Natural killer cell (primary cell): ENCODE measurements at places on chromosomes 13 and 19. TPM values are rescaled to one million over a fixed set of nuclear protein-coding genes. Genes with fewer than 3 reads are reported as not detected.

- H3K27ac ChIP-seq, result no peak overlapping the region
- H3K4me1 ChIP-seq, result peaks cover 14% of the 10 kb centered on the region
These were observed 4.1 kb upstream of the NTN5 start for GRCh38 chr19:48676887-48677286.

DNA sequence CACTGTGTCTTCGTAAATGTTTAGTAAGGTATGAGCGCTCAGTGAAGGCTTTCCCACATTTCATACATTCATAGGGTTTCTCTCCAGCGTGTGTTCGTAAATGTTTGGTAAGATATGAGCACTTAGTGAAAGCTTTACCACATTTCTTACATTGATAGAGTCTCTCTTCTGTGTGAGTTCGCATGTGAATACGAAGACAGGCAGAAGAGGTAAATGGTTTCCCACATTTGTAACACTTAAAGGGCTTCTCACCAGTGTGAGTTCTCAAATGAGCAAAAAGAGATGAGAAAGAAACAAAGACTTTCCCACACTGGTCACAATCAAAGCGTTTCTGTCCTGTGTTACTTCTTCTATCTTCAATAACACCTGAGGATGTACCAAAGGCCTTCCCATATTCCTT lies 31.3 kb downstream of the ZNF560 start:
- no peaks in the 10 kb centered on the region for H3K36me3 ChIP-seq
- no peak overlapping the region for H3K4me3 ChIP-seq
- H3K27me3 ChIP-seq, result no peaks in the 10 kb centered on the region
- H3K27ac ChIP-seq, result no peak overlapping the region

GRCh38 chr13:77207943-77208342 lies 119.0 kb downstream of the MYCBP2 start:
- H3K36me3 ChIP-seq, result peaks cover 53% of the 10 kb centered on the region
- no peak overlapping the region for H3K27ac ChIP-seq
- DNase-seq, result no peak
- no peaks in the 10 kb centered on the region for H3K27me3 ChIP-seq
- no peaks in the 10 kb centered on the region for H3K4me1 ChIP-seq
- H3K4me3 ChIP-seq, result no peak overlapping the region

- no peak overlapping the region for H3K27ac ChIP-seq
- no peaks in the 10 kb centered on the region for H3K27me3 ChIP-seq
- no peaks in the 10 kb centered on the region for H3K4me1 ChIP-seq
- H3K4me3 ChIP-seq, result no peak overlapping the region
These were observed 270.3 kb upstream of the TMTC4 start for GRCh38 chr13:100944791-100945345.

RFPL4A gene
- total RNA-seq, result not detected

- peaks cover 78% of the 10 kb centered on the region for H3K36me3 ChIP-seq
- no peaks in the 10 kb centered on the region for H3K4me1 ChIP-seq
- DNase-seq, result no peak
These were observed 17.5 kb downstream of the FUZ start for GRCh38 chr19:49795615-49796014.

KLF5 gene
- 48.5 TPM for total RNA-seq

DNA sequence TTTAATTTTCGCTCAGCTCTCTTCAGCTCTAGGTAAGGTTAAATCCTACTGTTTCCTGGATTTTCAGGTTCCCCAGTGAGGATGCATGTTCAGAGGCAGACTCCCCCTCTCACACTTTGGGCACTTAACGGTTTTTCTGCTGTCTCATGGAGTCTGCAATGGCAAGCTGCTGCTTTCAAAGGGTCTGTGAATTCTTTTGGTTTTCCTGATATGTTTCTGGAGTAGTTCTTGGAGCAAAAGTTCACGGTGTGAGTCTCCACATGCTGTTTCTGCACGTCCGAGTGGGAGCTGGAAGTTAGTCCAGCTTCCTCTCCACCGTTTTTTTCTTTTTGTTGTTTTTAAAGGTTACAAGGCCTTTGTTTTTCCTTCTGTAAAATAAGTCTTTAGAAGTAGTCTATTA lies 35.4 kb downstream of the DNAJC15 start:
- H3K27ac ChIP-seq, result no peak overlapping the region
- H3K4me3 ChIP-seq, result no peak overlapping the region
- H3K27me3 ChIP-seq, result no peaks in the 10 kb centered on the region
- H3K36me3 ChIP-seq, result peaks cover 2% of the 10 kb centered on the region
- DNase-seq, result no peak

GRCh38 chr19:42175952-42176648 lies 41.4 kb downstream of the DEDD2 start:
- H3K36me3 ChIP-seq, result no peaks in the 10 kb centered on the region
- no peak overlapping the region for H3K27ac ChIP-seq
- H3K27me3 ChIP-seq, result peaks cover 36% of the 10 kb centered on the region
- DNase-seq, result peak; percentile 51

- DNase-seq, result no peak
- H3K27me3 ChIP-seq, result no peaks in the 10 kb centered on the region
- H3K27ac ChIP-seq, result no peak overlapping the region
- no peaks in the 10 kb centered on the region for H3K36me3 ChIP-seq
These were observed 85.0 kb downstream of the TSHZ3 start for GRCh38 chr19:31264041-31264778.

GRCh38 chr19:15195371-15196334 lies 5.1 kb downstream of the NOTCH3 start:
- peaks cover 17% of the 10 kb centered on the region for H3K27me3 ChIP-seq
- H3K36me3 ChIP-seq, result no peaks in the 10 kb centered on the region
- no peak for DNase-seq
- no peak overlapping the region for H3K4me3 ChIP-seq
- H3K4me1 ChIP-seq, result peaks cover 10% of the 10 kb centered on the region

DNA sequence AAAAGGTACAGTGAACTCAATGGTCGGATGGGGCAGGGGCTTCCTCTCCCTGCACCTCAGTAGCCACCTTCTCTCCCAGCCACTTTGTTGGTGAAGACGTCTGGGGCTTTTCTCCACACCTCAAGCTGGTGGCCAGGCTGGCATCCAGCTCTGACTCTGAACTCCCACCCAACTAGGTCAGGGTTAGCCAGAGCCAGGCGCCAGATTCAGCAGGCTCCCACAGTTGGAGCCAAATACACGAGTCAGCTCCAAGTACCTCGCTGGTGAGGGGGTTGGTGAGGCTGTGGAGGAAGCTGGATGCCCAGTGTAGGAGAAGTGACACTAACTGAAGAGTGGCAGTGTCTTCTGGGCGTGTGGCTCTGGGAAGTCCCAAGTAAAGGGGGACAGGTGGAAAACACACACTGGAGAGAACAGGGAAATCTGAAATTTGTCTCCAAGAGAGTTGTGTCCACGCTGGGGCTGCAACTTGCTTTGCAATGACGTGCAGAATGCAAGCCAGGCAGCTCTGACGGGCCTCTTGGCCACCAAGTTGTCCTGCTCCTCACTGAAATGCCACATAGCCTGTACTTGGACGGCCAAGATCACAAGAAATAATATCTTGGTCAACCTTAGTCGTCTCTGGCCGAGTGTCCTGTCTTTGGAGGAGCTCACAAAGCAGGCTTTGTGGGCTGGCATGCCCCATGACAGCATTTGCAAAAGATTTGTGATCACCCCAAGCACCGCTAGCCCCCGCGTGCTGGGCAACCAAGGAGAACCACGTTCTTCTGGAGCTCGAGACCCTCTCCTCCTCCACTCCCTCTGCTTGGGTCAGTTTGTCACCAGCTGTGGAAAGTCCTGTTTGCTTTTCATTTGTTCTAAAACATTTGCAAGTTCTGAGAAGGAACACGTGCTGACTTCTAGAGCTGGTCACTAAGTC lies 18.1 kb downstream of the SLC7A1 start:
- no peak for DNase-seq
- H3K27ac ChIP-seq, result no peak overlapping the region
- H3K4me1 ChIP-seq, result no peaks in the 10 kb centered on the region
- no peaks in the 10 kb centered on the region for H3K27me3 ChIP-seq
- no peak overlapping the region for H3K4me3 ChIP-seq

KLK15 gene
- total RNA-seq, result not detected

ATP4B gene
- total RNA-seq, result not detected

DNA sequence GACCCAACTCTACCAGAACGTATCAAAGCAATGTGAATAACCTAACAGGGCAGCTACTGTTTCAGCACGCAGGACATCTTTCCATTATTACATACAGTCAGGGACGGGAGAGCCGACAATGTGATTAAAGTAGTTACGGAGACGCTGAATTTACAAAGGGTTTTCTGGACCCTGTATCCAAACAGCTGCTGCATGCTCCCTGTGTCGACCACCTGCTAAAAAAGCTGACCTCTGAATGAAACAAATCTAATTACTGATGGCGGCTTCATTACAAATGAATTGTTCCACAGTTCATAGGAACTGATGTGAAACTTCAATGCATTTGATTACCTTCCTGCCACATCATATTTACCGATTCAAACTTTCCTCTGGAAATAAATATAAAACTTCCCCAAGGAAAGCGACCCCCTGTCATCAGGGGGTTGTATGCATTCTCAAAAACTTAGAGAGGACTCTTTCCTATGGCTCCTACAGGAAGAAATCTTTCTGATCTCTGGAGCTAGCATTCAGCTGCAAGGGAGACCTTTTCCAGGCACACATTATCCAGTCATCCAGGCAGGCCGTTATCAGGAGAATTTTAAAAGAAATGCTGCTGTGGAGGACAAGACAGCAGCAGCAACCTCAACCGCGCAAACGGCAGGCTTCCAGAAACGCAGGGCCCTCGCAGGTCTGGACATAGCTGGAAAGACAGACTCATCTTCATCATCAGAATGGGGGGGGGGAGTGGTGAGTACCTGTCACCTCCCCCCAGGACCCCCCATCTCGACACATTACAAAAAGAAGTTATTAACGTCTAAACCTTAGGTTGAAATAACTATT lies 3.1 kb downstream of the EFNB2 start:
- no peak for DNase-seq
- H3K4me3 ChIP-seq, result no peak overlapping the region
- peaks cover 26% of the 10 kb centered on the region for H3K4me1 ChIP-seq
- H3K27ac ChIP-seq, result no peak overlapping the region
- peaks cover 33% of the 10 kb centered on the region for H3K27me3 ChIP-seq
- no peaks in the 10 kb centered on the region for H3K36me3 ChIP-seq

GRCh38 chr19:33175886-33176669 lies 18.1 kb upstream of the LRP3 start:
- DNase-seq, result peak; percentile 55
- peaks cover 39% of the 10 kb centered on the region for H3K4me1 ChIP-seq
- no peaks in the 10 kb centered on the region for H3K36me3 ChIP-seq

- no peak overlapping the region for H3K4me3 ChIP-seq
- no peaks in the 10 kb centered on the region for H3K4me1 ChIP-seq
- H3K27ac ChIP-seq, result no peak overlapping the region
- DNase-seq, result no peak
These were observed 311.7 kb downstream of the TBC1D4 start for GRCh38 chr13:75170311-75170710.

ZGLP1 gene
- 1.4 TPM for total RNA-seq

GRCh38 chr19:48977061-48977460 lies 12.0 kb downstream of the FTL start:
- no peak overlapping the region for H3K4me3 ChIP-seq
- H3K27me3 ChIP-seq, result no peaks in the 10 kb centered on the region
- H3K4me1 ChIP-seq, result no peaks in the 10 kb centered on the region
- H3K36me3 ChIP-seq, result peaks cover 16% of the 10 kb centered on the region
- H3K27ac ChIP-seq, result no peak overlapping the region

DNA sequence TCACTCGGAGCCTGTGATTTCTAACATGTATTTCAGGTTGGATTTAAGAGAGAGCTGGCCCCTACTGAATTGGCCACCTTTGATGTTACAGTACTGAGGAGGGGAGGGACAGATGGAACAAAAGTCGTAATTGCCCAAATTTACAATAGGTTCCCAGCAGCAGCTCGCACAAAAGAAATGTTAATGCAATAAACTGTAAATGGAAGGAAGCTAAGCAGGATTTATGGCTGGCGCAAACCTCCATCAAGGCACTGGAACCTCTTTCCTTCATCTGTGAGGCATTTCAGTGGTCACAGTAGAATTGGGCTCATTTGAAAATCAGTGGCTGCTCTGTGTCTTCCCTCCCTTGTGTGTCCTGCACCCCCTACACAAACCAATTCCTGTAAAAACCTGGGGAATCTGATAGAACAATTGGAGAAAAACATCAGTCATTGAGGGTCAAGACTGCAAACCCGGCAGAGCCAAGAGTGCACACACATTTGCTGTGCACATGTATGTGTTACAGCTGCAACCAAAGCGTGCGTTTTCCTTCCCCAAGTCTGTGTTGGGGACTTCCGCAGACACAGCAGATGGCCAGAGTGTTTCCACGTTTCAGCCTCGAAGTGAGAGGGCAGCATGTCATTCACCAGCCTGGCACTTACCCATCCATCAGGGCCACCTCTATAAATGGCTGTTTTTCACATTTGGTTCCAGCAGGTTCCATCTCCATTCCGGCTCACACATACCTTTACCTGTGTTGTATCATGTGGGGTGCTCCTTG lies 192.8 kb downstream of the TM9SF2 start:
- DNase-seq, result no peak
- no peak overlapping the region for H3K4me3 ChIP-seq
- H3K36me3 ChIP-seq, result no peaks in the 10 kb centered on the region
- H3K4me1 ChIP-seq, result no peaks in the 10 kb centered on the region
- H3K27me3 ChIP-seq, result no peaks in the 10 kb centered on the region
- no peak overlapping the region for H3K27ac ChIP-seq

ZNF701 gene
- 28.4 TPM for total RNA-seq

ZNF546 gene
- 3.3 TPM for total RNA-seq

DNA sequence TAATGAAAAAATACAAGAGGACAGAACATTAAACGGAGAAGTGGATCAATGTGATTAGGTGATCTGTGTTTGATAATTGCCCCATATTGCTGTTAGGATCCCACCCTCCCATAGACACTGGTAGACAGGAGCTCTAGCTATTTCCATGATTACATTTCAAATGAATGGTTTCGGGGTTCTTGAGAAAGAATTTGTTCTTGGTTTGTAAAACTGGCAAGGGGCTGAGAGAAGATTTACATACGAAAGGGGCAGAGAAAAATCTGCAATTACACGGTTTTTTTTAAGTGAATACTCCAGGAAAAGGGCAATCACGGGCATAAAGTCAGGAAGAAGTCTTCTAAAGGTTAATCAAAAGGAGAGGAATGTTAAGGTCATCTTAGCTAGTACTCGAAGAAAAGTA lies 2125.7 kb upstream of the PCDH20 start:
- H3K27ac ChIP-seq, result no peak overlapping the region
- no peaks in the 10 kb centered on the region for H3K27me3 ChIP-seq
- H3K4me3 ChIP-seq, result no peak overlapping the region
- DNase-seq, result no peak

DNA sequence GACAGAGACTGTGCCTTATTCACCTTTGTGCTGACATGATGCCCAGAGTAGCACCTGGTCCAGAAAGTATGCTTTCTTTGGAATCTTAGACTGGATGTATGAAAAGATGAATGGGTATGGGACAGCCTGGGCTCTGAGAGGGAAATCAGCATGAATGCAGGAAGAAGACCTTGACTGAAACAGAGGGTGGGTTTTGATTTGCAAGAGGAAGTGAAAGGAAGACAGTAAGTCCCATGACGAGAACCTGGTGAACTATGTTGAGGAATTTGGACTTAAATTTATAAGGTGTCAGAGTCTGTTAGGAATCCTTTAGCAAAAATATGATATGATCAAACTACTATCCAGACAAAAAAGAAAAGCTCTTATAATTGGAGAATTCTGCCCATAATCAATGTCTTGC lies 301.9 kb downstream of the SPRY2 start:
- no peaks in the 10 kb centered on the region for H3K36me3 ChIP-seq
- no peaks in the 10 kb centered on the region for H3K27me3 ChIP-seq
- H3K27ac ChIP-seq, result no peak overlapping the region
- H3K4me3 ChIP-seq, result no peak overlapping the region
- no peak for DNase-seq

TNFSF11 gene
- total RNA-seq, result 0.93 TPM

- H3K27me3 ChIP-seq, result no peaks in the 10 kb centered on the region
- H3K4me3 ChIP-seq, result no peak overlapping the region
- no peaks in the 10 kb centered on the region for H3K4me1 ChIP-seq
- DNase-seq, result no peak
These were observed 16.1 kb downstream of the CKM start for GRCh38 chr19:45306518-45307027.
